Activated T-helper 17 cell treated with anti-CD3 and anti-CD28 coated beads, Interleukin-2, amount 50 U/mL, for 72 hours (primary cell): ENCODE measurements at places on chromosomes 3 and 15.
A peak's percentile ranks its signal among the peaks of the same experiment; 100 is the strongest.

- ATAC-seq: no peak
Measured at GRCh38 chr3:177089901-177090300, 107.4 kb downstream of the TBL1XR1 start.

- ATAC-seq: peak; percentile 48
Measured at GRCh38 chr15:90530250-90531051, 728 bp downstream of the CRTC3 start.

DNA sequence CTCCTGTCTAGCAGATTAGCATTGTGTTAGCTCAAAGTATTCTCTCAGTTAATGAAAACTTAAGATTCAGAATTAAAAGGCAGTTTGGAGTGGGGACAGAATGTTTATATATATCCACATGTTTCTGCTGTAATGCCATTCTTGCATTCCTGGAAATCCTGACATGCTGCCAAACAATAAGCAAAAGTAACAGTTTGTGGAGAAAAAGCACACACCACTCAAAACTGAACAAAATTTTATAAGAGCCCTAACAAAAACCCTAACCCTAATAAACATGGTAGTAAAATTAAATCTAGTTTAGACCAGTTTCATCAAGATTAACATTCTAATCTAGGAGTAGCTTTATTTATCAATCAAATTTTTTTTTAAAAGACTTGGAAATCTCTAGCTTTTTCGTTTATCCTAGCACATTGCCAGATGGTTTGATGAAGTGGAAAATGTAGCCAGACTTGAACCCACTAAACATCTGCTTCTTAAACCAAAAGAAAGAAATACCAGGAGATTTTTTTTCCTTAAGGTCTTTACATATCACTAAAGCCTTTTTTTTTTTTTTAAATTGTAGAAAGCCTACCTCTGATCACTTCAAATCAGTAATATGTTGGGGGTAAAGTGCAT lies 3.7 kb downstream of the TCAIM start:
- ATAC-seq: no peak

DNA sequence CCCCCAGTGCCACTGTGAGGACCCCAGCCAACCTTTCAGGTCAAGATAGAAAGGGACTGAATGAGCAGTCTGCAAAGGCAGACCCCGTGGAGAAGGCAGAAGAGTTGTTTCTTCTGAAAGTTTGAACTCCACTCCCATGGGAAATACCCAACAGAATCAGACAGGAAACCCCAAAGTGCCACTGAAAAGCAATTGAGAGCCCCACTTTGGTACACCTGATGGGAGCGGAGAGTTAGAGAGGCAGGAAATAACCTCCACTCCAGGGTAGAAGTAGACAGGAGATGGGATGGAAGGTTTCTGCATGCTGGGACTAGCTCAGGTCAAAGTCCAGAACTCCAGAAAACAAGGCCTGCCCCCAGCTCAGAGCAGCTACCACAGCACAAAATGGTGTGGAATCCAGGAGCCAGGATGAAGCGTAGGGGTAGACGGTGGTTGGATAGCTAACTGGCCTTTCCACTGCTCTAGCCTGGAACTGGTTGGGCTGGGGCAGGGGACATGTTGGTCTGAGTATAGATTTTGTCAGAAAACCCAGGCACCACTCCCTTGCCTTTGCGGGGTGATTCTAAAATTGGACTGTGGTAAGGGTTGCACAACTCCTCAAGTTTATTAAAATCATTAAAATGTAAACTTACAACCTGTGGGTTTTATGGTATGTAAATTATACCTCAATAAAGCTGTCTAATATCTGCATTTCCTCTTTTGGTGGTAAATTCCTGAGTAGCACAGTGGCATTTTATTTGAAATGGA lies 1.9 kb upstream of the RAB43 start:
- ATAC-seq: no peak

- no peak for ATAC-seq
Measured at GRCh38 chr3:51682526-51682925, 11.5 kb downstream of the TEX264 start.

GRCh38 chr3:152834191-152834775 lies 648 bp upstream of the P2RY1 start:
- no peak for ATAC-seq

GRCh38 chr3:123352134-123352554 lies 96.7 kb downstream of the ADCY5 start:
- no peak for ATAC-seq

- no peak for ATAC-seq
Measured at GRCh38 chr15:95816591-95816990, 513.9 kb upstream of the NR2F2 start.

DNA sequence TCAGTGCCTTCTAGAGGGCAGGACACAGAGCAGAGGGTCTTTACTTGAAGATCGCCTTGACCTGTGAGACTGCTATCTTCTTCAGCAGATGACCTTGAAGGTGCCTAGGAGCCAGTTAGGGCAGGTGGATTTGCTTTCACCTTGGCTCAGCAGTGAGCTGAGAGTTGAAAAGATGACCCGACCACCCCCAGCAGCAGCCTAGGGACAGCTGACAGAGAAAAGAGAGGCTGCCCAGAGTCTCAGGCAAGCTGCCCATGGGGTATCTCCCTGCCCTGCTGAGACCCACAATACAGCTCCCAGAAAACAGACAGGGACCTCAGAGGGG lies 453 bp upstream of the LTF start:
- ATAC-seq: no peak

DNA sequence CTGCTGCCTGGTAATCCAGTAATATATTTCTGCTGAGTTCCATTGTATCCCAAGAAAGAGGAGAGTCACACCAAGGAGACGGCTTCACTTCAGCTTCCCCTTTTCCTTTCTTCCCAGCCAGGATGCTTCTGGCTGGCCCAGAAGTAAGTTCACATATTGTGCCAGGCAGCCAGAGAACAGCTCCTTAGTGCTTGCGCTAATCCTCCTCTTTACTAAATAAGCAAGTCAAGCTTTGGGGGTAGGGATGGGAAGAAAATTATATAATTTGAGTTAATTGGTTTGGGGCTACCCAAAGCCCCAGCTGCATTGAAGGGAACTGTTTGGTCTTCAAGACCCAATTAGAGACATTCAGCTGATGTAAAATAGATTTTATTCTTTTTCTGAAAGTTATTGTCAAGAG lies 218.8 kb upstream of the HES1 start:
- ATAC-seq: no peak

GRCh38 chr3:82643948-82644347 lies 882.5 kb upstream of the GBE1 start:
- no peak for ATAC-seq

DNA sequence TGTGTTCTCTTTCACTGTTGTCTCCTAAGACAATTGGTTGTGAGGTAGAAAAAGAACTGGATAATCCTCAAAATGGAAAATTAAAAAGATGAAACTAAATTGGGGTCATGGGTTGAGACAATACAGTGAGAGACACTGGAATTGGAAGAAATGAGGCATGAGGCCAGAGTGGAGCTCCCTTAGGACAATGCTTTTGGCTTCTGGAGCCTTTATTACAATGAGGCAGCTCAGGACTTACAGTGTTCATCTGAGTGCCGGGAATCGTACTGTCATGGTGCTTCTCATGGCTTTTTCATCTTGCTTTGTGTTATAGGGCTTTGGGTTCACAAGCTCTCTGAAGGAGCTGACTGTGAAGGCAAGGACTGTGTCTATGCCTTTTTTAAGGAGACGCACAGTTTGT lies 293.5 kb downstream of the SOX2 start:
- no peak for ATAC-seq

DNA sequence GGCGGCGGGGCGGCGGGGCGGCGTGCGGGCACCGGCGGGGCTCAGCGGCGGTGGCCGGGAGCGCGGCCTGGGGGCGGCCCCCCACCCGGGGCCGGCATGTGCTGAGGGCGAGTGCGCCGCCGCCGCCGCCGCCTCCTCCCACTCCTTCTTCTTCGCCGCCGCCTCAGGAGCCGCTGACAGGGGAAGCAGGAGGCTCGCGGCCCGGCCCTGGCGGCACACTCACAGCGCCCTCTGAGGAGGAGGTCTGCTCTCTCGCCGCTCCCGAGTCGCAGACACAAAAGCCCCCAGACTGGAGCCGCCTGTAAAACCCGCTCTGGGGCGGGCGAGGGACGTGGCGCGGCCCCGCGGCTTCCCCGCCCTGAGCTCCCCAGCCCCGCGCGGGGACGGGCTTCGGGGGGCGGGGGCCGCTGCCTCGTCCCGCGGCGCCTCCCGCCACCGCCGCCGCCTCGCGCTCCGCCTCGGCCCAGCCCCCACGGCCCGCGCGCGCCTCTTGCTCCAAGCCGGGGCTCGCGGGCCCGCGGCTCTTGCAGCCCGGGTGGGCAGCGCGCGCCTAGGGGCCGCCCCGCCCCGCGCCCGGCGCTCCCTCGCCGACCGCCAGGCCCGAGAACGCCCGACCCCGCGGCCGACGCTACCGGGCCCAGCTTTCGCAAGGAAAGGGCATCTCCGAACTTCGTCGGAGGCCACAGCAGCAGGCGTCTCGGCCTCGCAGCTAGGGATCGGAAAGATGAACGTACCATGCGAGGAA lies at the start of gene PYGO1:
Gene PYGO1, minus strand, starts transcription at position 276 of the 745 bp plus-strand sequence. CDS start 462 bp downstream, outside the sequence.
- ATAC-seq: peak; percentile 74

DNA sequence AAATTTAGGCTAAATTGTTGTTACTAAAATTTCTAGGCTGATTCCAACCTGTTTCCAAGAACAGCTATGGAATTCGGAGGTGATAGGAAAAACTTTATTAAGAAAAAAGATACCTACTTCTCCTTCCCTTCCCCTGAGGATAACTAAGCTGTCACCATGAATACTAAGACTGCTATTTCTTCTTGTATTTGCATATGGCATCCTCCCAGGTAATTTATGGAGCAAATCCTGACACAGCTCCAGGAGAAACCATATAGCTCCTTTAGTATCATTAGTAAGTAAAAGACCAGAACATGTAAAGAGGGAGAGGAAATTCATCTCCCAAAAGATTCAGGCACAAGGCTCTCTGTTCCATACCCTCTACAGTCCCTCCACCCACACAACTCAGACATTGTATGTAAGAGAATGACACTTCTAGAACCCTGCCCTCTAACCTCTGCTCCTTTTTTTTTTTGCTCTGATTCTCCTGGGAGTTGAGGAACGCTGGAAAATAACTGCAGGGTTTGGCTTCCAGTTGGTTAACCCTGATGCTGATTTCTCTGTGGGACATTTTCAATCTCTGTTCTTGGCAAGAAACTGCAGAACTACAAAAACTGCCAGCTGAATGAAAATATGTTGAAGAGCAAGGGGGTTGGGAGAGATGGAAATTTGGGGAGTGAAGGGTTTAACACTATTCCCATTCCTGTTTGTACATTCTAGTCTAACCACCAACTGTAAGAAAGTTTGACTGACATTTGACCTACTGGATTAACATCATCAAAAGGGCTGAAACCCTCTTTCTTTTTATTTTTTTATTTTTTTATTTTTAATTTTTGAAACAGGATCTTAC lies 14.2 kb upstream of the MAGI1 start:
- ATAC-seq: no peak

DNA sequence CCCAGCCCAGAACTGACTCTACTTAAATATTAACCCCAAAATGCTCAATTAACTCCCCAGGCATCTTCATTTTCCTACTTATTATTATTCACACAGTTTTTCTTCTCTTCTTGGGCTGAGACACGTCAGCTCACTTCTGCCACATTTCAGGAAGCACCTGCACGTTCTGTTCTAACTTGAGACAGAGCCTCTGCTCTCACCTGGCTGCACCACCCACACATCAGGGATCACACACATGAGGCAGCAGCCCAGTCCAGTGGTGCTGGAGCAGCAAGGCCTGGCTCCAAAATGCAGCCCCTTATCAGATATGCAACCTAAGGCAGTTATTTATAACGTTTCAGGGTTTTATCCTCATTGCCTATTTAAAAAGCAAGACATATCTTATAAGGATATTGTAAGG lies 127.5 kb downstream of the OSBPL10 start:
- ATAC-seq: no peak

DNA sequence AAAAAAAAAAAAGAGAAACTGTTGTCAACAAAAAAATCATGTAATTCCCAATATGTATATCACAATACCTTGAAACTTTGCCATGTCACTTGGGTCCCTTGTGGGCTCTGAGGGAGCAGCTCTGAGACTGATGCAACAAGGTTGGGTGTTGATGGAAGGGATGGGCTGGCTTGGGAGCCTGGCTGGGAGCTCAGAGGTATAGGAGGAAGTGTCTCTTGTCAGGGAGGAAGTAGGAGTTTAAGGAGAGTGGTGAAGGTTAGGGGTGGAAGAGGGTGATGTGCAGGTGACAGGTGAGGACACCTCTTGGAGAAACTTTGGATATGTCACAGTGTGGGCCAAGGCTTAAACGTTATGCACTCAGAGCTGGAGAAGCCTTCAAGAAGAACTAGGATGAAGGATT lies 2.0 kb upstream of the TM6SF1 start:
- ATAC-seq: no peak

DNA sequence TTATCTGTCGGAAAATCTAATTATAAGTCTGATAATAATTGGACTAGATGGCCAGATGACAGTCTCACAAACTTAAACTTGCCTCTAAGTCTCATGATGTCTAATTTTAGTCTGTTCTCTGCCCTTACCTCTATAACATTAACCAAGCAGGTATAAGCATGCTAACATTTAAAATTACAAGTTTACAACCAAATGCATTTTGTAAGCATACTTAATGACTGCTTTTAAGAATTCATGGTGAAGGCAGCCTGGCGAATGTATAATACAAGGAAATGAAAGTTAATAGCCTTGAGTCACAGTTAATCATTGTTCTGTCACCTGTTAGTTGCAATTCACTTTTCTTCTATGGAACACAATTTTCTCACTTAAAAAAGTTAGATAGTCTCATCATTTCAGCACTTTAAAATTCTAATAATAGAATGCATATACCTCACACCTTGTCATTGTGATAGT lies 16.5 kb downstream of the BCHE start:
- no peak for ATAC-seq

DNA sequence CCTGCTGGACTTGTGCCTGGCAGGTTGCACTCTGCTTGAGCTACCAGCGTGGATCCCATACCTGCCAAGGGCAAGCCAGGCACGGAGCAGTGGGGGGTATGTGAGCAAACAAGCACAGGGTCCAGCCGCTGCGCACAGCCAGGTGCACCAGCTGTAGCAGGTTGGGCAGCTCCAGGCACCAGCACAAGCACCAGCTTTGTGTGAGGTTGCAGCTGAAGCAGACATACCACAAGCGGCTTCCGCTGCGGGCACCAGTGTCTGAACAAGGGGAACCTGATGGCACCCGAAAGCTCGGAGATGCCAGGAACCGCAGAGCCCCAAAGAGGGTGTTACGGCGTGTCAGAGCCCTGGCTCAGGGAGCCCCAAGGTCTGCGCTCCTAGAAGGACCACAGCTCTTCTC lies 472.7 kb upstream of the ARL6 start:
- ATAC-seq: no peak
